Activated B cell treated with CpG ODN at 0.5 μM for 24 hours (primary cell): ENCODE measurements at places on chromosomes 5 and 9. TPM values are rescaled to one million over a fixed set of nuclear protein-coding genes. Genes with fewer than 3 reads are reported as not detected.

DNA sequence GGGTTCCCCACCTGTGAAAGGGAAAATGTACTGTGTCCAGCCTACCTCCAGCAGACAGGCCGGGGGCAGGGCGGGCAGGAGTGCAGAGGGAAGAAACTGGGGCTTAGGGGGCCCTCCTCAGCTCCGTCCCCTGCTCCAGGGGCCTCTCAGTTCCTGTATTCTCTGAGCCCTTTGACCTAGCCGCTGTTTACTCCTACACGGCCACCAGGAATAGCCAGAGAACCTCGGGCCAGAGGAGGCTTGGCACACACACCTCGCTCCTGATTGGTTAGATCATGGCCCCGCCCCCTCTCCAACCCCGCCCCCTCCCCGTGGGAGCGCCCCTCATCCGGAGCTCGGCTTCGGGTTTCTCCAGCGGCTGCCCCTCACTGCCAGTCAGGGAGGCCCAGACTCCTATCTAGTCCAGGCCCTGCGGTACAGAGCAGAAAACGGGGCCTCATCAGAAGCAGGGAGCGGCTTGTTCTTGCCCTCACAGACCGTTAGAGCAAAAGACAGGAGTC lies 2.2 kb downstream of the ST6GALNAC6 start:
- no peak for DNase-seq

GRCh38 chr5:51678330-51678729 lies 295.1 kb downstream of the ISL1 start:
- no peak for DNase-seq

DNA sequence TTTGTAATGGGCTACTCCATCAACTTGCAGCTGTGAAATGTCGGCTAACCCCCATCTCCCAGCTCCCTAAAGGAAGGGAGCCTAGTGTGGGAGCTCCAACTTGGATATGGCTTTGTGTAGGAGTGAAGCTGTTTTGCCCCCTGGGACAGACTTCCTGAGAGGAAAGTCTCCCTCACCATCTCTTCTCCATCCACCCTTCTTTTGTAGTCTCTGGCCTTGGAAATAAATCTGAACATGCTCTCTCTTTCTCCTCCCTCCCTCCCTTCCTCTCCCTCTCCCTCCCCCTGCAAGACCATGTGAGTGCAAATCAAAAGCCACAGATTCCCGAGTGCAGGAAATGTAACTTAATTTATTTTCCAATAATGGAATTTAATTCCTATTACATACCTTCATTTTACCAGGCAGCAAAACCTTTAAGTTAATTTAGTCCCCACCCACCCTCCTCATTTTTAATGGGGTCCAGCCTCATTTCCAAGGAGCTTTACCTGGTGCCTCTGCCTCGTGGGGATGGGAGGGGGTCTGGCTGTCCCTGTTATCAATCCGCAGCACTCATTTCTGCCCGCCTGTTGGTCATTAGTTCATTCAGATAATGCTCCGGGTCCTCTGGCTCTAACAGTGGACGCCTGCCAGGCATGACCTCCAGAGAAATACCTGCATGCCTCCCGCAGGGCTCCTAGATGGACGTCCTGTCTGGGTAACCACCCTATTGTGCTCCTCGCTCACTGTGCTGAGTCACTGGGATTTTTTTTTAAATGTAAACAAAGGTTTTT lies 122.9 kb upstream of the TAF11L2 start:
- DNase-seq: no peak

- no peak for DNase-seq
Measured at GRCh38 chr9:106481013-106481609, 381.9 kb upstream of the ZNF462 start.

DNA sequence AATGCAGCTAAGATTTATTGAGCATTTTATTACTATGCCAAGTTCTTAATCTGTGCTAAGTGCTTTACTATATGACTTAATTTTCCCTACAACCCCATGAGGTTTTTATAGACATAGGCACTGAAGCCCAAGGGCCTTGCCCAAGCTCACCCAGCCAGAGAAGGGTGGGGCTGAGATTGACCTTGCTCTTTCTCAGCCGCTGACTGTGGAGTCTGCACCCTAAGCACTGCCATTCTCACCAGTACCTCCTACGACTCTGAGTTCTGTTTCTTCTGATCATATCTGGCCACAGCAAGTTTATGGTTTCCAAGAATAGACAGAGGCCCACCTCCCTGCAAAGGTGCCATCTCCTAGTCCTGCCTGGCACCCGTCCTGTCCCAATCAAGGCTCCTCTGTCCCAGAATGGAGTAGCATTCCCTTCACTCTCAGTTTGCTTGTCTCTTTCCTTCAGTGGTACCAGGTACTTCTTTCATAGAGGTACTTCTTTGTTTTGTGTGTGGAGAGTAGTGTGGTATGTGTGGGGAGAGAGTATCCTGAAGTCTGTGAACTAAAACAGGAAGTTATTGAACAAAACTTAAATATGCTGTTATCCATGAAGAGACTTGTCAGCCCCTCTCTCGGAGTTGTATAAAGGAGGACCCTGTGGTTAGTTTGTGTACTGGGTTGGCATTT lies 42.6 kb downstream of the CSF1R start:
- no peak for DNase-seq

DNA sequence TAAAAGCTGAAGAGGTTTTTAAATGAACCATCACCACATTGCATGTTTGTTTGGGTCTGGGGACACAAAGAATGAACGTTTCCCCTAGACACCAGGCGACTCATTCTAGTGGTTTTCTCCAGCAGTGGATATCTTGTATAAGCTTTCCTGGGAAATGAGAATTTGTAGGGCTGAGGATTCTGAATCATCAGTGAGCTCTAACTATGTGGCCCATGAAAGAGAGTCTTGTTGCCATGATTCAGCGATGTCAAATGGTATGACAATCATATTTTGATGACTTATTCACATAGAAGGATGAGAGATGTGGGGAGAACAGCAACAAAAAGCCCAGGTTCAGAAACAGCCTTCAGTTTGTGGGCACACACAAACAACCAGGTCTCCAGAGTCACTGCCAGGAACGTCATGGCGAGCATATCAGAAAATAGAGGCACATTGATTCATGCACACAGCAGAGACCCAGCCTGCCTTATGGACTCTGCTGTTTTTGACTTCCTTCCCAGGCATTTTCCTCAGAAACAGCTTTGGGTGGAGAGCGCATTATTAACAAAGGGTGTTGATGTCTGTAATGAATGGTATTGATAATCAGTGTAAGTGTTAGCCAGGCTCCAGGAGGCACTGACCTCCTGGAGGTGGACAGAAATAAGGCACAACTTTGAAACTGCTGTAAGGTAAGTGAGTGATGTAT lies 13.3 kb downstream of the ZNF474 start:
- DNase-seq: no peak

DNA sequence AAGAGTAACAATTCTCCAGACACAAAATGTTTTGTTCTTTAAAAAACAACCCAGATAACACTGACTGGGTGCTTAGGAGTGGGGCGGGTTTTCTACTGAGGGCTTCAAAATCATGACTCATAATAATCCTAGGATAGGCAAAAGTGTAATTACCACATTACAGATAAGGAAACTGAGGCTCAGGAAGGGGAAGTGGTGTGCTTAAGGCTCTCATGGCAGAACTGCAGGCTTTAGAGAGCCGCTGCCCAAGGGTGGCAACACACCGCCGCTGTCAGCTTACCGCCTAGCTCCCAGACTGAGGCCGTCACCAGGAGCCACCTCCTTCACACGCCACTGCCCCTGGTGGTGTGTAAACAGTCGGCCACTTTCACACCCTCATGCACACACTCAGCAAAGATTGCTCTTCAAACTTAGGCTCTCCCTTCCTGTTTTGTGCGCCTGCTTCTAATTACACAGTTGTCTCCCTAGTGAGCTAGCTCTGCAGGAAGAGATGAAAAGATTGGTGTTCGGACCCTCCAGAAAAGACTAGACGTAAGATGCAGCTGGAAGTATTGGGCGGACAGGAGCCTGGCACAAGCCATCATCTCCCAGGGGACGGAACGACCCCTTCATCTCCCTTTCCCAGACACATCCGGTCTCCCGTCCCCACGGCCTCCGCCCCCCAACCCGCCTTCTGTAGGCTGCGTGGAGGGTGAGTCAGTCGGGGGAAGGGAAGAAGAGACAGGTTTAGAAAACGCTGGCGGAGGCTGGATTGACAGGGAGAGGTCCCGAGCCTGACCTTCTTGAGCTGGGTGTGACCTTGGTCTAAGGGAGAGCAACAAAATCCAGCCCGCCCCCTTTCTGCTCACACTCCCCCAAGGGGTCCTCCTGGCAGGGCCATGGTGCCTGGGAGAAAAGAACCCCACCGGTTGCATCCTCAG lies 162.7 kb downstream of the SYK start:
- no peak for DNase-seq

GRCh38 chr9:2180154-2180553 lies 165.0 kb downstream of the SMARCA2 start:
- no peak for DNase-seq

- no peak for DNase-seq
Measured at GRCh38 chr5:110255194-110255593, 471.3 kb downstream of the TMEM232 start.

- no peak for DNase-seq
Measured at GRCh38 chr5:28512648-28513047, 1474.3 kb upstream of the CDH9 start.

GRCh38 chr9:94014066-94014654 lies 59.0 kb upstream of the BARX1 start:
- no peak for DNase-seq

DNA sequence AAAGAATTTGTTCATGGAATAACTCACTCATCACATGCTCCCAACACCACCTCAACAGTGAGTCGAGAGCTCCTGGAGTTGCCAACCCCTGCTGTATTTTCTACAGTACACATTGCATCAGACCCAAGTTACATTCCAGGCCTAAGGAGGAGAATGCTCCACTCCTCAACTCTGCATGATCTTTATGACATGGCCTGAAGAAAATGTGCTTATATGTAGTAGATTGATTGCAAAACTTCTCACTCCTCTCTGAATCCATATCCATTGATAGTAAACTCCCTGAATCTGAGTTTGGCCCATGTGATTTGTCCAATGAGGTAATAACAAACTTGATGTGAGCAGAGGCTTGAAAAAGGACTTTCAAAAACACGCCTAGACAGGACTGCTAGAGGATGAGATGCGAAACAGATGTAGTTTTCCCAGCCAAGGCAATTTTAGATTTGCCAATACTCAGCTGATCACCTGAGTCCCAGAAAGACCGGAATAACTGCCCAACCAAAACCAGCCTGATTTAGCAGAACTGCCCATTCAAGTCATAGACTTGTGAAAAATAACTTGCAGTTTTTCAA lies 29.0 kb upstream of the PAPPA start:
- DNase-seq: no peak

DNA sequence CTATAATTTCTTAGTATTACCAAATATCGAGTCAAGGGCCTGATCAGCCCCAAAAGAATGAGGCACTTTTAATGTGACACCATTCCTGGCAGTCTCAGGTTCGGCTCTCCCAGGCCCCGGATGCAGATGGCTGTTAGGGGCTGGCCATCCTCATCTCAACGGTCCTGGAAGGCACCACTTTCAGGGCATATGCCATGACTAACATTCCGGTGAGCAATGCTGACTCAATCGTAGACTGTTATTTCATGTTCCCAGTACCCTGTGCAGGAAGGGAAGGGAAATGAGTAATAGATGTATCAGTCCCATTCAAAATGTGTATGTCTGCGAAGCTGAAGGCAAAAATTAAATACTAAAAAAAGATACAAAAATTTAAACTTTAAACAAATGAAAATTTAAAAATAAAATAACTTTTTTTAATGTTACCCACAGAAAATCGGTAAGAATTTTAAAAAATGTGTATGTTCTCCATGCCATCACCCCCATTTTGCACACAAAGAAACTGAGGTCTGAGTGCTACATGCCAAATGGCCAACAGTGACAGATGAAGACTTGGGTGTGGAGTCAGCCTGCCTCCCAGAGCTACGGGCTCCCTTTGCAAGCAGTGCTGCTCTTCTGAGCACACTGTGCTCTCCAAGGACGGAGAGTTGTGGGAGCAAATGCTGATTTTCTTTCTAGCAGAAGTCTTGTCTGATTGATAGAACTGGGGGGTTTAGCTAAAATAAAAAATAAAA lies 79.0 kb downstream of the GLDC start:
- DNase-seq: no peak

- DNase-seq: no peak
Measured at GRCh38 chr5:107633171-107633901, 37.4 kb downstream of the EFNA5 start.

GRCh38 chr5:6674421-6674820 lies 38.8 kb upstream of the TENT4A start:
- DNase-seq: no peak

- DNase-seq: no peak
Measured at GRCh38 chr5:149616727-149617285, 35.5 kb downstream of the ARHGEF37 start.

DNA sequence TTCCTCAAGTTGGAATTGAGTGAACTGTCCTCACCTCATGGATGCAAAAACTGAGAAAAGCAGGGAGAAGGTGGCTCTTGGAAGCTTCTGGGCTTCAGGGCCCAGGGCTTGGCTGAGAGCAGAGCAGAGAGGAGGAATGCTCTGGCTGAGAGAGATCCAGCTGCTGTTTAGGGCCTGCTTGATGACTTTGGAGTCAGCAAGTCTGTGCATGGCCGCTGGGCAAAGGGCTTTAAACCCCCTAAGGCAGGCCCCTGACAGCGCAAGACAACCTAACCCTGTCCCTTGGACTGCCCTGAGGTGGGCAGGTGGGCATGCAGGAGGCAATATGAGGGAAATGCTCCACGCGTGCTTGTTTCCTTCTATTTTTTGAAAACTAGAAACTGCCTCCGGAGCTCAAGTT lies 8.6 kb downstream of the STC2 start:
- no peak for DNase-seq

DNA sequence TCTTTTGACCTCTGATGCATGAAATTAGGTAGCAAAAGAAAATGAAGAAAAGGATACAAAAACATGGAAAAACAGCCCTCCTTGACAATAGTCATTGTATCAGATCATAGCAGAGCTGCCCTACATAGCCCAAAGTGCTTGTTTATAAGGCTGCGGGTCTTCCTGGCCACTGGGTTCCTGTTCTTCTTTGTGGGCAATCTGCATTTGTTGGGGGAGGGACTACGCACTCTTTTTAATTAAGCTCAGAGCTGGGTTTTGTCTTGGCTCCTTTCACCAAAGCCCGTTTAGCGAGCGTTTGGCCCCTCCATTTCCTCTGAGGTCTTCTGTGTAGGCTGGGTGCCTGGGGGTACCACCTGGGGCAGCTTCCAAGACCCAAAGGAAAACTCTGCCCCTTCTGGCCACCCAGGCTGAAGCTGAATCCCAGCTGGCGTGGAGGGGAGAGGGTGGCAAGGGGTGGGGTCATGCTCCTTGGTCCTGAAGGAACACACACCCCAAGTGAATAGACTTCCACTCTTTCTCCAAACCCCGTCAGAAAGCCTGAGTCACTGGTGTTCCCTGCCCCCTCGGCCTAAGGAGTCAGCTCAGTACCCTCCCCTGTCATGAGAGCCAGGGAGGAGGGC lies 6.5 kb upstream of the PAX5 start:
- no peak for DNase-seq

DNA sequence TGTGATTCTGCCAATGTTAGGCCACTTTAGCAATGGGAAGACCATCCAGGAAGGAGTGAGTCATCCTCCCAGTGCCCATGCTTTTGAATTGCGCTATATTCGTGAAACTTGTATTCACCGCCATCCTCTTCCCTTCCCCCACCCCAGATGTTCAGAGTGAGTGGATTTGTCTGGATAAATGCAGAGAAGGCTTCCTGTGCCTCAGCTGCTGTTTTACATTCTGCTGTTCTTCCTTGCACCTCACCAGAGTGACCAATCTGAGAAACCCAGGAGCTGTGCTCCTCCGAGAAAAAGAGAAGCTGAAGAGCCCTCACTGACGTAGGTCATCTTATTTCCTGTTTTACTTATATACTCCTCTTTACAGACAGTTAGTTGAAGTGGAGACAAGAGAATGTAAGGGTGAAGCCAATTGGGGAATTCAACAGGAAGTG lies 24.6 kb upstream of the SVEP1 start:
- no peak for DNase-seq

The EFNA5 gene
- total RNA-seq: not detected in 2 replicates

The LTC4S gene
- 2.6 and 2.7 TPM in 2 replicates for total RNA-seq

The SAXO1 gene
- 0.02 TPM in 1 of 2 replicates, not detected in the other for total RNA-seq

The AK1 gene
- total RNA-seq: 6.9 and 8.1 TPM in 2 replicates

The NXNL2 gene
- total RNA-seq: not detected in 2 replicates
